ENCODE measurements at places on chromosomes 3 and 15.

DNA sequence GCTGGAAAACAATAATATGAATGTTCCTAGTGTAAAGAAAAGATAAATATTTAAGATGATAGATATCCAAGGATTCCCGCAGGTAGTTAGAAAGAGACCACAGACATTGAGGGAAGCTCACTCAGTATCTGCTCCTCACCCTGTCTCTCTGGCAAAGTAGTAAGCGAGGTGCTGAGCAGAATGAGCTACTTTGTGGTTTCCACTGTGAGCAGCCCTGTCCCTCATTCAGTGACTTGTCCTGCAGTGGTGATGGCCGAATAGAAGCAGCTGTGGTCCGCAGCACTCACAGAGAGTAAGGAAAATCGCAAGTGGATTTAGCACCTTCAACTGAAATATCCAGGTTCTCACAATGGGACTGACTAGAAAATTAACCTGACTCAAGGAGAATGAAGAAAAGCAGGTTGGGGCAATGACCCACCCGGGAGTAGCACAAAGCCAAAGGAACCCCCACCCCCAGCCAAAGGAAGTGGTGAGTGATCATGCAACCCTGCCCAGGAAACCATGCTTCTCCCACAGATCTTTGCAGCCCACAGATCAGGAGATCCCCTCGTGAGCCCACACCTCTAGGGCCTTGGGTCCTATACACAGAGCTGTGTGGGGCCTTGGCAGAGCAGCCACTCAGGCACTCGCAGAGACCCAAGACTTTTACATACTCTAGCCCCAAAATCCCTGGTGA is 21.8 kb upstream of the SLC25A38 start:
- DNase-seq = no peak

DNA sequence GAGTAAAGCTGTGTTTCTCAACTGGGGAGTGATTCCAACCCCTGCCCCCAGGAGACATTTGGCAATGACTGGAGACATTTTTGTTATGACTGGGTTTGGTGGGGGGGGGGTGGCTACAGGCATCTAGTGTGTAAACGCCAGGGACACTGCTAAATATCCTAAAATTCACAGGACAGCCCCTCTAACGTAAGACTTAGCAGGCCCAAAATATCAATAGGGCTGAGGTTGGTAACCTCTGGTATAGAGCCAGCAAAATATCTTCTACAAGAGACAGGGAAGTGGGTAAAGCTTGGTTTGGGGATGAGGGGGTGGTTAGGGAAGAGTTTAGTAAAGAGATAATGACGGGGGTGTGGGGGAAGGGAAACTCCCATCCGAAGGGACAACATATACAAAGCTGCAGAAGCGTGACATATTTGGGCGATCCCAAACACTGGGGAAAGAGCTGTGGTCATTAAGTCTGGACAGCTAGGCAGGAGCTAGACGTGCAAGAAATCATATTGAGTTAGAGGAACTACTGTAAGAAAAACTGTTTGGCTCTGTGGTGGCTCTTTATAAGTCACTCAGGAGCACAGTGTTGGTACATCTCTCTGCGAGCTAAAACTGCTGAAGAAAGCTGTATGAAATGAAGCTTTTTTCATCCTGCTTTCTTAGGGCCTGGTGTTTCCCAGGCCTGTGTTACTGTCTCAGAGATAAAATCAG is 697 bp upstream of the TRIM69 start:
- no peak for DNase-seq

- no peak for DNase-seq
Measured at GRCh38 chr15:60695713-60696522, 217.0 kb upstream of the ICE2 start.

DNA sequence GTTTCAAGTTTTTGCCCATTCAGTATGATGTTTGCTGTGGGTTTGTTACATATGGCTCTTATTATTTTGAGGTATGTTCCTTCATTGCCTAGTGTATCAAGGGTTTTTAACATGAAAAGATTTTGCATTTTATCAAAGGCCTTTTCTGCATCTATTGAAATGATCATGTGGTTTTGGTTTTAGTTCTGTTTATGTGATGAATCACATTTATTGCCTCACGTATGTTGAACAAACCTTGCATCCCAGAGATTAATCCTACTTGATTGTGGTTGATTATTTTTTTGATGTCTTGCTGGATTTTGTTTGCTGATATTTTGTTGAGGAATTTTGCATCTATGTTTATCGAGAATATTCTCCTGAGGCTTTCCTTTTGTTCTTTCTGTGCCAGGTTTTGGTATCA is 39.4 kb downstream of the TMCO5A start:
- DNase-seq = no peak

GRCh38 chr15:40011303-40011702 is 27.7 kb downstream of the SRP14 start:
- DNase-seq = no peak

GRCh38 chr3:109355625-109356441 is 18.5 kb upstream of the DPPA4 start:
- peak; percentile 3 for DNase-seq

- no peak for DNase-seq
Measured at GRCh38 chr3:32146746-32147211, 40.4 kb downstream of the GPD1L start.

- DNase-seq = no peak
Measured at GRCh38 chr3:151120409-151120808, 34.9 kb downstream of the MED12L start.

Data from Caco-2 (cell line).